ENCODE measurements at places on chromosomes 2 and 18.
A peak's percentile ranks its signal among the peaks of the same experiment; 100 is the strongest.

DNA sequence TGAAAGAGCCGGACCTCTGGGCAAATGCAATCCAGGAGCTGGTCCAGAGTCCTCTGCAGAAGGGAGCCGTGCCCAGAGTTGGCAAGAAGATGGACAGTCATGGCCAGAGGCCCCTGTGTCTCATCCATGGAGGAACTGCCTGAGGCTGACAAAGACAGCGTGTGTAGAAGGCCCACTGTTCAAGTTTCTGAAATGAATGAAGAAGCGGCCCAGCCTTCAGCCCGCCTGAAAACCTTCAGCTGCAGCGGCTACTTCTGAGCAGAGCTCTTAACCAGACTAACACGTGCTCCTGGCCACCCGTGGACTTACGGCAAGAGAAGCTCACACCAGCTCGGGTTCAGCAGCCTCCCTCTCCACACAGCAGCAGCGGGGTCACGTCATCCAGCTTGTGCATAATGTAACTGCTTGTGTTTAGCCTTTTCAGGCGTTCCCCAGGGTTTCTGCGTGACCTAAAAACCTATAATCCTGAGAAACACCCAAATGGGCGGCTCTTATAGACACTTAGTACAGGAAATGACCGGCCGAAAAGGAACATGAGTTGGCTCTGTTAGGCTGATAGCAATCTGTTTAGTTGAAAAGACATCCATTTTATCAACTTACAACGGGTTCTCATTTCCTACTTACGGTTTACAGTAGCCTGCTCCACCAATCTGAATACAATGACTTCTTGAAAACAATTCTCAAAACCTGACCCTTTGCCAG is at the start of gene FAM124B:
Gene FAM124B (minus strand): TSS at position 467 of the 702 bp plus-strand sequence. CDS start 339 bp downstream, at position 128.
- peak; percentile 7 for DNase-seq

DNA sequence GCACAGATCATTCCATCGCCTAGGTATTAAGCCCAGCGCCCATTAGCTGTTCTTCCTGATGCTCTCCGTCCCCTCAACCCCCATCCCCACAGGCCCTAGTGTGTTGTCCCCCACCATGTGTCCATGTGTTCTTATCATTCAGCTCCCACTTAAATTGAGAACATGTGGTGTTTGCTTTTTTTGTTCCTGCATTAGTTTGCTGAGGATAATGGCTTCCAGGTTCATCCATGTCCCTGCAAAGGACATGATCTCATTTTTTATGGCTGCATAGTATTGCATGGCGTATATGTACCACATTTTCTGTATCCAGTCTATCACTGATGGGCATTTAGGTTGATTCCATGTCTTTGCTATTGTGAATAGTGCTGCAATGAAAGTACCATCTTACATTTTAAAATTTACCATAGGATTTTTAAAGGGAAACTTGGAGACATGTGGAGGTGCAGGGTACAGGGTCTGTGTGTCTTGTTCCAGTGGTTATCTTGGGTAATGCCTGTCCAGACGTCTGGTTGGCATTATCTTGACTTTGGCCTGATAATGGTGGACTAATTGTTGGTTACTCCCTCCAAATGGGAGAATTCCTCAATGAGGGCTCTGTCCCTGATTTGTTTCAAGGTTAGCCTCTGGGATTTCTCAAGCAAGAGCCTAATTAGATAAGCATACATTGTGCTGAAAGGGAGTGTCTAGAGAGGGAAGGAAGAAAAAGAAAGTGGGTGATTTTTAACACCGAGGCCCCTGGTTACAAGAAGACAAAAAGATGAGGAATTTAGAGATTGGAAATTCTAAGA is 21.6 kb downstream of the KLHL23 start:
- no peak for DNase-seq

DNA sequence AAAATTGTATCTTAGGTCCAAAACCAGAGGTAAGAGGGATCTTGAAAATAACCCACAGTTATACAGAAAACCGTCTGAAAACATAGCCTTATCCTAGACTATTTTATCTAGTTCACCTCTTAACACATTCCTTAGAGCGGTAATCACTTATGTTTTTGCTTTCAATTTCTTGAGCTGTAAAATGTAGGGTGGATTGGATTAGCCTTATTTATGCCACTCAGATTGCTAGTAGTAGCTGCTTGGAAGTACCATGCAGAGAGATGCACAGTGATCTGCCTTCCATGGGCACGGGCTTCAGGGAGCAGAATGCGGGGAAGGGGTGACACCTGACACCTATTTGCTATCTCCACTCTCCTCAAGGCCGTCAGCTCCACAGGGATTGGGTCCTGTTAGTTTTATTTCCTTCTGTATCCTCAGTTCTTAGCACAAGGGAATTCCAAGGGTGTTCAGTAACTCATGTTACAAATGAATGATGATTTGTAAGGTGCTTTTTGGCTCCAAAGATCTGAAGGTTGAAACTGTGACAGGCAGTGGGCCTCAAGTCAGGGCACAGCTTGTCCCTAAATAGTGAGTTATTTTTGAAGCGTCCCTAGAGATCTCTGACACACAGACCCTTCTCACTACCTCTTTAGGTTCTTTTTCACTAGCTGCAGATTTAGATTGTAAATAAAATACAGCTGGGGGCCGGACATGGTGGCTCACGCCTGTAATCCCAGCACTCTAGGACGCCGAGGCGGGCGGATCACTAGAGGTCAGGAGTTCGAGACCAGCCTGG is 64.0 kb upstream of the PMAIP1 start:
- DNase-seq = peak; percentile 8

GRCh38 chr2:48397846-48398245 is 132.1 kb upstream of the STON1 start:
- no peak for DNase-seq

GRCh38 chr2:20465716-20466394 is 19.0 kb downstream of the RHOB start:
- DNase-seq = no peak

GRCh38 chr2:117820444-117820843 is 6.0 kb downstream of the DDX18 start:
- no peak for DNase-seq

- DNase-seq = no peak
These were observed 42.7 kb upstream of the REG3G start for GRCh38 chr2:78982638-78983330.

DNA sequence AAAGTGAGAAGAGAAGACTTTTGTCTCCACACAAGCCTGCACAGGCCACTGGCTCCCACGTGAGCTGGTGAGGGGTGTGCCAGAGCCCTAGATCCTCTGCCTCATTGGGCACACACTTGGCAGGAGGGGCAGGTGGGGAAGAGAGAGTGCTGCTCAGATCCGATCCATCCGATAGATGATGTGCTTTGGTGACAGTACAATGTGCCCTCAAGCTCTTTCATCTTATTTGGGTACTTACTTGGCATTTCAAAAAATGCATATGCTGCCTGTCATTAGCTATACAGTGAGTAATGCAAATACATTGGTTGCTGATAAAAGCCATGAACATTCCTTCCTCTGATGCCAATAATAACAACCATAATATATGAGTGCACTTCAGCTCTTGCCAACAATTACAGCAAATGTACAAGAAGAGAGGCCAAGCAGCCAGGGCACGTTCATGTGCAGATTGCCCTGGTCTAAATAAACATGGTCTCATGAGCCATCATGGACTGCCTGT is 255.3 kb downstream of the VAPA start:
- peak; percentile 81 for DNase-seq

DNA sequence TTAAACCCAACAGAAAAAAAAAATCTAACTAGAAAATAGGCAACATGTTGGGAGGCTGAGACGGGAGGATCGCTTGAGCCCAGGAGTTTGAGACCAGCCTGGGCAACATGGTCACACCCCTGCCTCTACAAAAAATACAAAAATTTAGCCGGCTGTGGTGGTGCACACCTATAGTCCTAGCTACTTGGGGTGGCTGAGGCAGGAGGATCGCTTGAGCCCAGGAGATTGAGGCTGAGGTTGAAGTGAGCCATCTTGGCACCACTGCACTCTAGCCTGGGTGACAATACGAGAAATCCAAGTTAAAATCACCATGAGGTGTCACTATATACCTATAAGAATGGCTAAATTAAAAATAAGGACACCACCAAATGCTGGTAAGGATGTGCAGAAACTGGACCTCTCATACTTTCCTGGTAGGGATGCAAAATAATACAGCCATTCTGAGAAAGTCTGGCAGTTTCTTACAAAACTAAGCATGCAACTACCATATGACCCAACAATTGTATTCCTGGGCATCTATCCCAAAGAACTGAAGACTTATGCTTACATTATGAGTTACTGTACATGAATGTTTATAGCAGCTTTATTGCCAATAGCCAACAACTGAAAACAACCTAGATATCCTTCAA is 2.2 kb downstream of the SEPTIN10 start:
- DNase-seq = peak; percentile 77

GRCh38 chr2:419687-420317 is 131.9 kb upstream of the ALKAL2 start:
- no peak for DNase-seq
